ENCODE measurements at places on chromosomes 5 and 9.

GRCh38 chr5:111834926-111835599, 78.1 kb upstream of the NREP start:
- no peak for DNase-seq

DNA sequence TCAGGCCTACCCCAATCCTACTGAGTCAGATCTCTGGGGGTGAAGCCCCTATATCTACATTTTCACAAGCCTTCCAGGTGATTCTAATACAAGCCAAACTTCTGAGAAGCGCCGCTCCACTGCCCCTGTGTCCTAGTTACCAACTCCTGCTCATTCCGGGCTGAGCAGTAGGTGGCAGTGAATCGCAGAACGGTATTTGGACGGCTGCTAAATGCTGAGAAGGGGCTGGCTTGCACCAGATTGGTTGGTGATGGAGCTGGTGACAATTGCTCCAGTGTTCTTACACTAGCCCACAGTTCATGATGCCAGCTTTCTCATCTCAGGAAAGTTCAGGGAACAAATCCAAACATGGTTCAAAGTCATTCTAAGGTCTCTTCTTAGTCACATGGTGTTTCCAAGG, 31.1 kb upstream of the FGF1 start:
- peak; percentile 66 for DNase-seq

DNA sequence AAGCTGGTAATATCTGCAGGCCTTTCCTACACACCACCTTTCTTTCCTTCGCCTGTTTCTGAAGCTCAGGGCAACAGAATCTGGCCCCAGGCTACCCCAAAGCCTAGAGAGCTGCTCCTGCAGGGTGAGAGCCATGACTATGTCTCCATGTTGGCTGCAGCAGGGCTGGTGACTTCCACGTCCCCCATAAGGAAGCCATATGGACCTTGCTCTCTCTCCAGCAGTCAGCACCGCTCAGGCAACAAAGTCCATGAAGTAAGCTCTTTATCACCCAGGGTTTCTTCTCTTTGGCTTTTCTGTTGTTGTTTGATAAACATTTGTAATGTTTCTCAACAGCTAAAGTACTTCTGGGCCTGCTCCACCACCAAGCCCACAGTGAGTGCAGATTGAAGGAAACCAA, 125.2 kb downstream of the SLIT3 start:
- no peak for DNase-seq

GRCh38 chr5:132491368-132492364, 1.1 kb upstream of the IRF1 start:
- DNase-seq = peak; percentile 72

DNA sequence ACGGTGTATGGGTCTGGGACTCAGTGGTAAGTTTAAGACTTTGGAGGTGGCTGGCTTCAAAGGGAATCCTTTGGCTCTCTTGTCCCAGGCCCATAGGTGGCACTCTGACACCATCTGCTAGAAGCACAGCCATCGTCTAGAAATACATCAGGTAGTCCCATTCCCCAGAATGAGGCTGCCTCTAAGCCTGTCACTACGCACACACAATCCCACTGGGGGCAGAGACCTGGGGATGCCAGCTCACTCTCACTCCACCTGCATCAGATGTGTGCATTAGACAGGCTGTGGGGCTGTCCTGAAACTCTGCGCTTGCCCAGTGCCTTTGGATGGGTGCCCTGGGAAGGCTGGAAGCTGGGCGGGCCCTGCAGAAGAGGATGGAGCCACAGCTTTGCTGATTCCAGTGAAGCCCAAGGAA, 127.5 kb upstream of the PANK3 start:
- peak; percentile 18 for DNase-seq
